ENCODE measurements at places on chromosomes 2 and 18.

- no peak for DNase-seq
Measured at GRCh38 chr18:8247700-8248099, 361.5 kb upstream of the RAB12 start.

DNA sequence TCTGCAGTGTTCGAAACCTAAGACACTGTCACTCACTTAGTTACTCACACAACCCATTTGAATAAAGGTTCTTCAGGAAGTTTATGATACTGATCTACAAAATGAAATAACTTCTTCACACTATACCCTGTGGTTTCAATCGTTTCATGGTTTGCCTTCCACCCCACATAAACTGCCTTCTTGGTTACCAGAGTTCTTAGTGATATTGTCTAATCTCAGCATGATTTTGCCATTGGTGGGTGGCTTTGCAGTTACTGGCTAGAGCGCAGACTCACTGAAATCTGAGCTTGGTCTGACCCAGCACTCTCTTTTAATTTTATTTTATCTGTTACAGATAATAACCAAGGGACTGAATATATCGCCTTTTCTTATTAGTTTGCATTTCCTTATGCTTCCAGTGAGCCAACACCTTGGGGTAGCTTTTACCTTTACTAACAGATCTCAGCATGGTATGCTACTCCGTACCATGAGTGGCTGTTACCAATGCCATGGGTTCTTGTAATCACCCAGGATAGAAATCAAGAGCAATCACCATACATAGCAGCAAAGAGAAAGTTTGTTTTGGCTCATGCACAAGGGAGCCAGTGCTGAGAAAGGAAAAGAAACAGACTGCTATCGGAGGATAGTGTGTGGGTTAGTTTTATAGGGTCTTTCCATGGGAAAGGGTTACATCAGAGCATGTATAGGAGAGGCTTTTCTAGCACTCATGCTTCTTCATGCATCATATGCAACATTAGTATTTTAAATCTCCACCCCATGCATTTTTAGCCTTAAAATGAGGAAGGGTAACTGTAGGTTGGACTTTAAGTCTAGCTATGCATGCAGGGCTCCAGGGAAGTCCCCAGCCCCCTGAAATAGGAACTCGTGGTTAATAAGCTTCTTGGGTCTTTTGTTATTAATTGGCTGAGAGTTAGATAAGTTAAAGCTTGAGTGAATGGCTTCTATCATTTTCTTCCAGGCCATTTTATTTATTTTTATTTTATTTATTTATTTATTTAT, 33.3 kb downstream of the ANXA4 start:
- DNase-seq: no peak

GRCh38 chr18:9613550-9614400, 584 bp downstream of the PPP4R1 start:
- DNase-seq: peak; percentile 88

DNA sequence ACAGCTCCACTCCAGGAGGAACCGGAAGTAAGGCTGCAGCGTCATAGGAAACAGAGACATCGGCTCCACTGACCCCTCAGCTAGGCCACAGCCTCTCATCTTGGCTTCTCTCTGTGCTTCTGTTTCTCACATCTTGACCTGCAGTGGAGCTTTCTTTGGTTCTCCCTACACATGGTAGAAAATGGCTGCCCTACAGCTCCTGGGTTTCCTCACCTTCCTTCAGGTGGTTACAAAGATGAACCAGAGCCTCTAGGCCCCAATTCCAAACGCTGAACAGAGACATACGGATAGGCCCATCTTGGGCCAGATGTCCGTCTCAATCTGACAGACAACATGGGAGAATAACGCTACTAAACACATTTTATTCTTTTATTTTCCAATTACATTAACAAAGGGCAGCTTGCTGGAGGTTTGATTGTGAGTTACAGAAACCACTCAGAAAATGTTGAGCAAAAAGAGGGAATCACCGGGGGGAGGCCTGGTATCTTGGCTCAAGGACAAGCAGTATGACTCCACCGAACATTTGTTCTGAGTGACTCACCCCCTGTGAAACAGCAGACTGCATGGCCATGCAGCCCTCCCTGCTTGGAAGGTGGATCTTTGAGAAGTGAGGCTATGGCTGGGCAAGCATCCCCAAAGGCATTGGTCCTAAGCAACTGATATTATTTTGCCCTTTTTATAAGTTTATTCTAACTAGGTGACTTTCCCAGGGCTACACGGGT, 303.5 kb downstream of the CDCA7 start:
- DNase-seq: peak; percentile 20

GRCh38 chr2:58976375-58977071, 735.4 kb upstream of the FANCL start:
- peak; percentile 8 for DNase-seq

DNA sequence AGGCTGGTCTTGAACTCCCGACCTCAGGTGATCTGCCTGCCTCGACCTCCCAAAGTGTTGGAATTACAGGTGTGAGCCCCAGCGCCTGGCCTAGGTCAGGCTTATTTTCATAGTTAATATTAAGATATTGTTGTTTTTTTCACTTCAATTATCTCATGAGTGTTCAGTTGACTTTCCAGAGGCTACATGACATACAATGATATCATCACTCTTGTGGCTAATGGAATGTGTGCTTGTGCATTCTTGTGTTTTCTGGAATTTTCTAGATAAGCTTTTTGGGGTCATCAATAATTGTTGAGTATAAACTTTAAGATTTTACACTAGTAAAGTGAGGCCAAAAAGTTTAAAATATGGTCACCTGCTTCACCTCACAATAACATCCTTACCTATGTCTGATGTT, 180.9 kb downstream of the FIGN start:
- no peak for DNase-seq
